ENCODE measurements at places on chromosomes 11 and 22.

GRCh38 chr22:44085743-44086270 lies 61.7 kb downstream of the PARVB start:
- DNase-seq = no peak

DNA sequence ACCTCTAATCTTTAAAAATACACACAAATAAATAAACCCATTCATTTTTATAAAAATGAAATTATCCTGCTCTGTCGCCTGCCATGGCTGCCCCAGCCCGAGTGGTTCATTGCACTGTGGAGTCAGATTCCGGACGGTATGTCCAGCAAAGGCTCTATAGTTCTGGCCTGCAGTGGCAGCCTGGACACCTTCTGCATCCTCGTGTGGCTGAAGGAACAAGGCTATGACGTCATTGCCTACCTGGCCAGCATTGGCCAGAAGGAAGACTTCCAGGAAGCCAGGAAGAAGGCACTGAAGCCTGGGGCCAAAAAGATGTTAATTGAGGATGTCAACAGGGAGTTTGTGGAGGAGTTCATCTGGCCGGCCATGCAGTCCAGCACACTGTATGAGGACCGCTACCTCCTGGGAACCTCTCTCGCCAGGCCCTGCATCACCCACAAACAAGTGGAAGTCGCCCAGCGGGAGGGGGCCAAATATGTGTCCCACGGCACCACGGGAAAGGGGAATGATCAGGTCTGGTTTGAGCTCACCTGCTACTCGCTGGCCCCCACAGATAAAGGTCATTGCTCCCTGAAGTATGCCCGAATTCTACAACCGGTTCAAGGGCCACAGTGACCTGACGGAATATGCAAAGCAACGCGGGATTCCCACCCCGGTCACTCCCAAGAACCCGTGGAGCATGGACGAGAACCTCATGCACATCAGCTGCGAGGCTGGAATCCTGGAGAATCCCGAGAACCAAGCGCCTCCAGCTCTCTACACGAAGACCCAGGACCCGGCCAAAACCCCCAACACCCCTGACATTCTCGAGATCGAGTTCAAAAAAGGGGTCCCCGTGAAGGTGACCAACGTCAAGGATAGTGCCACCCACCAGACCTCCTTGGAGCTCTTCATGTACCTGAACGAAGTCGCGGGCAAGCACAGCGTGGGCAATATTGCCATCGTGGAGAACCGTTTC lies 158.2 kb upstream of the GUCY1A2 start:
- DNase-seq = no peak

DNA sequence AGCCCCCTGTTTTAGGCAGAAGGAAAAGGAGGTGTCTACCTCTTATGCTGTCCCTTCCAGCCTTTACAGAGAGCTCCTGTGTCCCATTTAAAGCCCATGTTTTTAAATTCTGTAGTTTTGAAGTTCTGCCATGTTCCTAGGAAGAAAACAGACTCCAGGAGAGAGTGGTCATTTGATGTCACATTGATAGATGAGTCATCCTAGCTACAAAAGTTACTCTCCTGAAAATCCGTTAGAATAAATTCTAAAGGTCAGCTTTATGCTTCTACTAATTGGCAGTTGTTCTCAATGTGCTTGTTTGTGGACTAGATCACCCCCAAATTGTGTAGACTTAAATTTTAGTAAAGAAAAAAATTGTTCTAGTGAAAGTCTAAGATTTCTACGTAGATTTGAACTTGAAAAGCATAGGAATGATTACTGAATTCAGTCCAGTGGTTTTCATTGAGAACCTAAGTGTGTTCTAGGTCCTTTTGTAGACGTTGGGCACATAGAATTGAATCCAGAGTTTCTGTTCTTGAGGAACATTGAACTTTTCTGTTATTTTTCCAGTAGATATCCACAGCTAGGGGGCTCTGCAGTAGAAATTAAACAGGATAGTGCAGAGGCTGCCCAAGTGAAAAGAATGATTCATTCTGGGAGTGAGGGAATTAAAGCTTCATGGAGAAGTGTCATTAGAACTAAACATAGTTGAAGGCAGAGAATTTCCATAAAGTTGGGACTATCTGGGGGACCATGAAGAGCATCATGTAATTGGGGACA lies 140.6 kb upstream of the RASSF10 start:
- DNase-seq = no peak

- no peak for DNase-seq
Observed at GRCh38 chr22:36339171-36340065, 48.3 kb downstream of the MYH9 start.

GRCh38 chr11:119480380-119481020 lies 57.5 kb upstream of the THY1 start:
- DNase-seq = no peak

- DNase-seq = no peak
Observed at GRCh38 chr11:76669901-76670484, 554 bp downstream of the LRRC32 start.

GRCh38 chr22:41917903-41918791 lies 3.3 kb upstream of the SHISA8 start:
- no peak for DNase-seq

DNA sequence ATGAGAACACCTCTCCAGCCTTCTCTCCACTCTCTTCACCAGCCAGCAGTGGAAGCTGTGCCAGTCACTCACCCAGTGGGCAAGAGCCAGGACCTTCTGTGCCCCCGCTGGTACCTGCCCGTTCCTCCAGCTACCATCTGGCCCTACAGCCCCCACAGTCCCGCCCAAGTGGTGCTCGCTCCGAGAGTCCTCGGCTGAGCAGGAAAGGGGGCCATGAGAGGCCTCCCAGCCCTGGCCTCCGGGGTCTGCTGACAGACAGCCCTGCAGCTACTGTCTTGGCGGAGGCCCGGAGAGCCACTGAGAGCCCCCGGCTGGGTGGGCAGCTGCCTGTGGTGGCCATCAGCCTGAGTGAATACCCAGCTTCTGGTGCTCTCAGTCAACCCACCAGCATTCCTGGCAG lies 20.2 kb downstream of the PHLDB1 start:
- DNase-seq = no peak

DNA sequence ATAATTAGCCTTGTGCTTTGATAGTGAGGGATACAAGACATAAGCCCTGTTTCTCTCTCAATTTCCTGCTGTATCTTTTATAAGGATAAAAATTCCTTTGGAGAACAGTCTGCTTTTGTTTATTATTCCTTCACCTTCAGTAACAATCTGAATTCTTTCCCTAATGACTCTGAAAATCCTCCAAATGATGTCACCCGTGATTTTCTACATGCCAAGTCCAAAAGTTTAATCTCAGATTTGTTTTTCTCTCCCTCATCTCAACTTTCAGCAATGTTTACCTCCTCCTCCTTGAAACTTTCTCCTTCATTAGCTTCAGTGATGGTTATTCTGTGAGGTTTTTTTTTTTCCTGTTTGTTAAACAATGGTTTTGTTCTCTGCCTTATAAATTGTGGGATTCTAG lies 2.2 kb downstream of the OR51E2 start:
- DNase-seq = no peak

GRCh38 chr11:15179167-15179566 lies 64.4 kb downstream of the INSC start:
- no peak for DNase-seq

DNA sequence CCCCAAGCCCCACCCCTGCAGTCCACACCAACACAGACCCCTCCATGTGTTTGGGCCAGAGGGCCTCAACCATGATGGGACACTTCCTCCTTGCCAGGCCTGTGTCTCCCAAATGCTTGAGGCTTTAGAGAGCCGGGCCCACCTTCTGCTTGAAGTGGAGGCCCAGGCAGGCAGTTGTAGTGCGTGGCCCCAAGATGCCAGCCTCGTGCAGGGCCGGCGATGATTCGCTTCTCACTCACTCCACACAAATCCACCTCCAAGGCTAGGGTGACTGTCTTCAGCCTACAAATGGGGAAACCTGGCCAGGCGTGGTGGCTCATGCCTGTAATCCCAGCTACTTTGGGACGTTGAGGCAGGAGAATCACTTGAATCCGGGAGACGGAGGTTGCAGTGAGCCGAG lies 5.7 kb downstream of the PRR5 start:
- DNase-seq = no peak

- no peak for DNase-seq
Observed at GRCh38 chr11:27553186-27553585, 46.6 kb upstream of the LIN7C start.

- no peak for DNase-seq
Observed at GRCh38 chr11:122733318-122733717, 77.8 kb downstream of the UBASH3B start.

DNA sequence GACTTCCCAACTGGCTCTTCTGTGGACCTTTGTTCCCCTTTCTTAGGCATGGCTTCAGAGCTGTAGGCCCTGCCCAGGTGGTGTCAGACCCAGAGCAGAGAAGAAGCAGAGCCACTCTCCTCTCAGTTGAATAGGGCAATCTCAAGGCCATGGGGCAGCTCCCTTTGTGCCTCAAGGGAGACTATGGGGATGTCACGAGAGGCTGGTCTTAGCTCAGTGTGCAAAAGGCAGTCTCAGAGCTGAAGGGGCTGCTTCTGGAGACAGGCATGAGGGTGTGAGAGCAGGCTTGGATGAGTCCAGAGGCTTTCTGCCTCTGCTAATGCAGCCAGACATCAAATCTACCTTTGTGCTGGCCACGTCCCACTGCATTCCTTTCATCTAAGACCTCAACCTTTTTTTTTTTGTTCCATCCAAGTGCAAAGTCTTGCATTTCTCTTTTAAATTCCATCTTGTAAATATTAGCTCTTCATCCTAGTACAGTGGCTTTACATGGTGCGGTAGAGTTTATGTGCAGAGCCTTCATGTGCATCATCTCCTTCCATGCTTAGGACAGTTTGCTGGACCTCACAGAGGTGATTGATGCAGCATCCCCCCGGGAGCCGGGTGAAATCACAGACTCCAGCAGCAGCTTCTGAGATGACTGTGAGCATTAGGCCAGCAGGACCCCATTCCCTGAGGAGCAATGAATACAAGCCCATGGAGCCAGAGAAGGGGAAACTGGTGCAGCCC lies 34.2 kb upstream of the FCHSD2 start:
- no peak for DNase-seq

DNA sequence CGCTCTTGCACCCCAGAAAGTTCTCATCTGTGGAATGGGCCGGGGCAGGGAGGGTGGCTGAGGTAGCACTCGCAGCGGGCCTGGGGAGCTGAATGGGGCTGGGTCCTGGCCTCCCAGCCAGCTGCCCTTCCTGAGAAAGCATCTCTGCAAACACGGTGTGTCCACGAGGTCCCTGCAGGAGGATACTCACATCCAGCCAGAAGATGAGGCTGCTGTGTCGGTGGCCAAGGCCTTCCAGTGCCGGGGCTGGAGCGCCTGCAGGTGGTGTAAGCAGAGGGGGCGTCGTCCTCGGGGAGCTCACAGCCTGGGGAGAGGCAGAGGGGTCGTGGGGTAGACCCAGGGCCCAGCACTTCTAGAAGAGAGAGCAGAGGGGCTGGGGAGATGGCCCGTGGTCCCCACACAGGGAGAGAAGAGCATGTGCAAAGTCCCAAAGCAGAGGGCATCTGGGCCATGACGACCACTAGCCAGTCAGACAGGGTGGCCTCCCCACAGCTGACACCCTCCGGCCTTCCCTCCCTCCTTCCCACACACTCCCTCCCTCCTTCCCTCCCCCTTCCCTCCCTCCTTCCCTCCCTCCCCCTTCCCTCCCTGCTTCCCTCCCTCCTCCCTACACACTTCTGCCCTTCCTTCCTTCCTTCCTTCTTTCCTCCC lies 97.9 kb downstream of the WNT7B start:
- no peak for DNase-seq

DNA sequence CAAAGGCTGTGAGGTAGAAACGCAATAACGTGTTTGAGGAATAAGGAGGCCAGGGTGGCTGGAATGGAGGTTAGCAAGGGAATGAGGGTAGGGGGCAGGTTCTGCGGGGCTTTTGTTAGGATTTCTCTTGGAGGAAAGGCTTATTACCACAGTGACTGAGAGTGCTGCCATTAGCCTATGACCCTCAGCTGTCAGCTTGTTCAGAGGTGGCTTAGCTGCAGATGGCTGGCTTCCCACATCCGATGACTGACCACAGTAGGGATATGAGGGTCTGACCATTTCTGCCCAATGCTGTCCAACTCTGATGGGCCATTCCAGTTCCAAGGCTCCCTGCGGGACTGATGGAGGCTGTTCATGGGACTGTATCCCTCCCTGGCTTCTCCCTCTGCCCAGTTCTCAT lies 181.8 kb downstream of the MIAT start:
- no peak for DNase-seq

DNA sequence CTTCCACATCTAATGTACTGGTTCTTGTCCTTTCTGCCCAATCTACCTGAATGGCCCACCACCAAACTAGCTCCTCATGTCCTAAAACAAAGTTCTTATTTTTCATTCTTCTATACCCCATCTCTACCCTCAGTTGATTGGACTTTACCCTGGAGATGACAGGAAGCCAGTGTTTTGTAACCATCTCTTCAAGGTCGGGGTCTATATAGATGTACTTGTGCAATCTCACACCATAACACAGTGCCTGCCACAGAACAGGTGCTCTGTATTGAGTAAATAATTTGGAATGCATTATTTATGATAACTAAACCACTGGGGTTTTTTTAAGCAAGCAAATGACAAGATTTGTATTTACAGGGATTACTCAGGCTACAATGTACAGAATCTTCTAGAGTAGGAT lies 76.7 kb upstream of the FAM181B start:
- no peak for DNase-seq

GRCh38 chr22:23437779-23438178 lies 142.3 kb downstream of the IGLL1 start:
- no peak for DNase-seq

- DNase-seq = no peak
Observed at GRCh38 chr22:23099531-23099804, 29.1 kb downstream of the GNAZ start.

DNA sequence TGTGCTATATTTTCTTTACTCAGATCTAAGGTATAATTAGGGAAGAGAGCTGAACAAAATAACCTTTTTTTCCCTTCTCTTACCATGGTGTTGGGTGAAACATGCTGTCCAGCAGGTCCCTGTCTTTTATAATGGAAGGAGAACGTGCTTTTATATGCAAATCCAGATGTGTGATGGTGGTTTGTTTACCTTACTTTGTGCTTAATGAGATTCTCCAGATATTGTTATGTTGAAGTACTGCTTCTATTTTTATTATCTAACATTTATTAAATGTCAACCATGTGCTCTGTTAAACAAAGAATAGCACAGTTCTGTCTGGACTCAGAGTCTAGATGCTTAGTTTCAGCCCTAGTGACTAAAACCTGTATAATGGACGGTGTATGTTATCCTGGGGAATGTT lies 10.1 kb upstream of the GRIK4 start:
- no peak for DNase-seq

DNA sequence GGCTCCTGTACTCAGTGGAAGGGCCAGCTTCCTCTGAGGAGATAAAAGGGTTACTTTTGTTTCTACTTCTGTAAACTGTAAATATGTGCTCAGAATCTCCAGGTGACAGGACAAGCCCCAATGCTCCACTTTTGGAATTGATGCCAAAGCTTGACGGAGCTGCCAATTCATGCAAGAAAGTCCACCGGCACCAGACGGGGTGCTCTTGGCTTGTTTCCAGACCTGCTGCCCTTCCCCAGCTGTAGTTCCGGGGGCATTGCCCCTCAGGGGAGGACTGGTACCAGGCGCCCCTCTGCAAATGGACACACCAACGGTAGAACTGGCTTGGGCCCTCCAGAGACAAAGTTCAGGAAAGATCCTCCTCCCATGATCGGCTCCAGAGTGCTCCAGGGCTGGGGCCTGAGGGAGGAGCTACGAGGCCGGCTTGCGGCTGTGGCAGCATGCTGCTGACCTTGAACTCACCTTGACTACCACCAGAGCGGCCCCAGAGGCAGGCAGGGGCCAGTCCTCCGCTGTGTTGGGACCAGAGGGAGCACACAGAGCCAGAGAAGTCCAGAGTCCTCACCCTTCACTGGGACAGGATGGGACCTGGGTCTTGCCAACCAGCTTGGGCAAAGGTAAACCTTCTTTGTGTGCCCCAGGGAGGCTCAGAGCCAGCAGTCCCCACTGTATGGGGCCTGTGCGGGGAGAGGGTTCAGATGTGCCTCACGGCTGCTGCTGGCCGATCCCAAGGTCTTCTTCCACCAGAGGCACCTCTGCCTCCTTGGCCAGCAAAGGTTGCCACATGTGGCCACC lies 17.8 kb upstream of the OAF start:
- DNase-seq = no peak

Data from KG1 (cell line).